ENCODE measurements at places on chromosomes 7 and 10.

DNA sequence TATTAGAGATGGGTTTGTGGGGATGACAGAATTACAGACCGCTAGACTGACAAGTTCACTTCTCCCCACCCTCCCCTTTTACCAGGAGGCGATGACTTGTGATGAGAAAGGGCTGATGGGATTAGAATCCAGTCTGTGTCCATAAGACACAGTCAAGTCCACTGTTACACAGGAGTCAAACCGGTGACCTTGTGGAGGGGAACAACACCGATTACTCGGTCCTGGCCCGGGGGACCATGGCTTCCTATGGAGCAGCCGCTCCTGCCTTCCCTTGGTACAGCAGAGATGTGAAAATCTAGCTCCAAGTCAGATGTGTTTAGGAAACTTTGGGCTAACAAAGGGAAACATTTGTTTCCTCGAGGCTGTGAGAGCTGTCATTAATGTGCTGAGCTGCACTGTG lies 105.5 kb downstream of the ACTR3B start:
- no peak for DNase-seq

DNA sequence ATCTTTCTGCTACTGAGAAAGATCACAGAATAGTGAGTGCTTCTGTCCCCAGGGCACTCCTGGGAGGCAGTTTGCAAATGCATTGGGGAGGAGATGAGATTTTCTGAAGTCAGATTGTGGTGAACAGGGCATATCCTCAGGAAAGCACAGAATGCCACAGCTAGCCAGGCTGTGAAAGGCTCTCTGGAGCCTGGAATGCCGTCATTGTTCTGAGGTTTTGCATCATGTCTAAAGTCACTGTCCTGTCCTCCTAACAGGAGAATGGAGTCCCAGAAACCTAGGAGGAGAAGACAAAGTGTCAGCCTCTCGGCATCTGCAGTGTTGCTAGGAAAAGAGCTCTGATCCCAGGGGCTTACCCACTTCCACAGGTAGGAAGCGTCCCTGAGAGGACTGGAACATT lies 69.2 kb upstream of the IGFBP3 start:
- no peak for DNase-seq

DNA sequence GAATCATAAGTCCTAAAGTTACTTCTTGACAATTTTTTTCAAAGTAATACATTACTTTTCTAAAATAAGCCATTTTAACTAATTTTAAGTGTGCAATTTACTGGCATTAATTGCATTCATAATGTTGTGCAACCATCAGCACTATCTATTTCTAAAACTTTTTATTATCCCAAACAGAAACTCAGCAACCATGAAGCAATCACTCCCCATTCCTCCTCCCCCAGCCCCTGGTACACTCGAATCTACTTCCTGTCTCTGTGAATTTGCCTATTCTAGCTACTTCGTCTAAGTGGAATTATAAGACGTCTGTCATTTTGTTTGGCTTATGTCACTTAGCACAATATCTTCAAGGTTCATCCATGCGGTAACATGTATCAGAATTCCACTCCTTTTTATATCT lies 84.9 kb downstream of the MKX start:
- no peak for DNase-seq

DNA sequence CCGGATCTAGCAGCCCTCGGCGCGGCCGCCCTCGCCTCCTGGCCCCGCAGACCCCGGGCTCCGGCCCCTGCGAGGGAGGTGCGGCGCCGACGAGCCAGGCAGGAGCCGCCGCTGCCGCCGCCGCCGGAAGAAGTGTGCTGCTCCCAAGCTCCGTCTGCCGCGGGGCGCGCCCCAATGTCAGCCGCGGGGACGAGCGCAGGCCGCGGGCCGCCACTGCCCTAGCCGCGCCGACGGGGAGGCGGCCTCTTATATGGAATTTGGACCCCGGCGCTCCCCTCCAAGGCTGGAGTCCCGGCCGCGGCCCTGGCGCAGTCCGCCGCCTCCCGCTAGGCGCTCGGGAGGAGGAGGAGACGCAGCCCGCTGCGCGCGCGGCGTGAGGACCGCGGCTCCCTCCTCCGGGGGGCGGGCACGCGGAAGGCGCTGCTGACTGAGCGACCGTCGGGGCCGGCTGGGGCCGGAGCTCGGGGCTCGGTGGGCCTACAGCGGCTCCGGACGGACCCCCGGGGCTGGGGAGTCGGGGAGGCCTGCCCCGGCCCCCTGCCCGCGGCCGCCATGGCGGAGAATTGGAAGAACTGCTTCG lies at the start of gene TRIM8:
TSS of gene TRIM8 (plus strand) at position 414 of the 580 bp plus-strand sequence. CDS start at position 553, 139 bp downstream.
- peak; percentile 57 for DNase-seq

GRCh38 chr7:6423942-6424701 lies 23.6 kb downstream of the DAGLB start:
- DNase-seq, result no peak

DNA sequence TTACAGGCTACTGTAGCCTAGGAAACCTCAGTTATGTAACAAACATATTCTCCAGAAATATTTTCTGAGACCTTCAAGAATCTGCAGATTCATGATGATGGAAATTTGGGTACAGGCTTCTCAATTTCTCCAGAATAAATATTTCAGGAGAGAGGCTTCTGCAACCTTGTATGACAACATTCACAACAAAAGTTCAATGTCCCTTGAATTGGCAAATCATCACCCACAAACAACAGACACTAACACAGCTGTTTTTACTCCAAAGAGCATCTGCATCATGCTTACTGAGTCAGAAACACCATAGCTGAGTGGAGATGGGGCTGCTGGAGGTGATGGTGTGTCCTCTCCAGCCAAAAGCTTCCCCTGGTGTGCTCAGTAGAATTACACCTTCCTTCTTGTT lies 9.3 kb upstream of the COBL start:
- no peak for DNase-seq
